Naive thymus-derived CD8-positive, alpha-beta T cell (primary cell): ENCODE measurements at places on chromosomes 7 and 10. TPM values are rescaled to one million over a fixed set of nuclear protein-coding genes. Genes with fewer than 3 reads are reported as not detected.

The SYT15 gene
- polyA plus RNA-seq: 0.08 TPM

The OPN4 gene
- polyA plus RNA-seq: not detected

The PAX2 gene
- polyA plus RNA-seq: not detected

The HOGA1 gene
- polyA plus RNA-seq: not detected

The HMX3 gene
- polyA plus RNA-seq: not detected

DNA sequence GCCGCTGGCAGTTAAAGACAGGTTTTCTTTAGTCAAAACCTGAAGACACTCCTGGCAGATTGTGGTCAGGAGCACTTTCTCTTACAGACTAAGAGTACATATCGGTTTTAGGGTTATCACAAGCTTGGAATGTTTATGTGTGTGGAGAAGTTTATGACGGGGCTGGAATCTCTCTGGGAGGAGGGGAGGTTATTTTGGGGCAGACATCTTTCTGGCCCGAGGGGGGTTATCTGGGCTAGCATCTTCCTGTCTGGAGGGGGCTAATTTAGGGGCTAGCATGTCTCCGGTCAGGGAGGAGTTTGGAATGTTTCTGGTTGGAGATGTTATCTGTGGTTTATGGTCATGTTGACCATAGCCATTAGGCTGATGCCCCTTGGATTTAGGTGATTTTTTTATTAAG is 141.2 kb upstream of the KIF5B start:
- peaks cover 2% of the 10 kb centered on the region for H3K27me3 ChIP-seq
- H3K36me3 ChIP-seq: no peaks in the 10 kb centered on the region
- no peak overlapping the region for H3K4me3 ChIP-seq
- no peak for DNase-seq
- H3K27ac ChIP-seq: no peak overlapping the region

- peaks cover 14% of the 10 kb centered on the region for H3K27me3 ChIP-seq
- no peak for DNase-seq
- no peak overlapping the region for H3K27ac ChIP-seq
- H3K36me3 ChIP-seq: no peaks in the 10 kb centered on the region
- H3K4me3 ChIP-seq: no peak overlapping the region
Measured at GRCh38 chr10:72952642-72953158, 1.9 kb downstream of the PLA2G12B start.

DNA sequence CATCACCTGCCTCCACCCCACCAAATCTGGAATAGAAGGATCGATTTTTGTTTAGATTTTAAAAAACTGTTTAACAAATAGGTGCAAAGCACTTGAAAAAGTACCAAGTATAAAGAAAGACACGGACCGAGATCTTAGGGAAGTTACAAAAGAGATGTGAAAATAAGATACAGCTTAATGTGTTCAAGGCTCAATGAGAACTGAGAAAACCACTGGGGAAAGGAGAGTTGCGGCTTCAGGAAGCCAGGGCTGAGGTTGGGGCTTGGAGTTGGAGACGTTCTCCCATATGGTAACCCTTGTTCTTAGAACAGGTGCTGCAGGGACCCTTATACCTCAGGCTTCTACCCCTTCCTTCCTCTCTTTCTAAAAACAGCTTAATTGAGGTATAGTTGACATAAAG is 140.2 kb downstream of the FANK1 start:
- no peaks in the 10 kb centered on the region for H3K36me3 ChIP-seq
- no peak for DNase-seq
- H3K27ac ChIP-seq: no peak overlapping the region
- no peak overlapping the region for H3K4me3 ChIP-seq

DNA sequence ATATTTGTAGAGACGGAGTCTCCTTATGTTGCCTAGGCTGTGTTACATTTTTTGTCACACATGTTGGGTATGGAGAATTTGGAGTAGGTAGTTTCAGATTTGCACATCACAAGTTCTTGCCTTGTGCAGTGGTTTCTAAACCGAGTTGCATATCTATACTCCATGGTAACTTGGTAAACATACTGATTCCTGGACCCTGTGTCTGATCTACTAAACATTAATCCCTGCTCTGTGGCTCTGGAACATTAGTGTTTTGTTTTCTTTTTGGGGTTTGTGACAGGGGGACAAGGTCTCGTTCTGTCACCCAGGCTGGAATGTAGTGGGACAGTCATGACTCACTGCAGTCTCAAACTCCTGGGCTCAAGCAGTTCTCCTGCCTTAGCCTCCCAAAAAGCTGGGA is 24.7 kb downstream of the AUTS2 start:
- peaks cover 42% of the 10 kb centered on the region for H3K27me3 ChIP-seq
- no peak for DNase-seq
- H3K36me3 ChIP-seq: no peaks in the 10 kb centered on the region
- no peak overlapping the region for H3K4me3 ChIP-seq

- no peaks in the 10 kb centered on the region for H3K36me3 ChIP-seq
- no peak overlapping the region for H3K4me3 ChIP-seq
- H3K27ac ChIP-seq: no peak overlapping the region
- peaks cover 3% of the 10 kb centered on the region for H3K4me1 ChIP-seq
Measured at GRCh38 chr10:73962386-73962785, 35.5 kb upstream of the VCL start.

DNA sequence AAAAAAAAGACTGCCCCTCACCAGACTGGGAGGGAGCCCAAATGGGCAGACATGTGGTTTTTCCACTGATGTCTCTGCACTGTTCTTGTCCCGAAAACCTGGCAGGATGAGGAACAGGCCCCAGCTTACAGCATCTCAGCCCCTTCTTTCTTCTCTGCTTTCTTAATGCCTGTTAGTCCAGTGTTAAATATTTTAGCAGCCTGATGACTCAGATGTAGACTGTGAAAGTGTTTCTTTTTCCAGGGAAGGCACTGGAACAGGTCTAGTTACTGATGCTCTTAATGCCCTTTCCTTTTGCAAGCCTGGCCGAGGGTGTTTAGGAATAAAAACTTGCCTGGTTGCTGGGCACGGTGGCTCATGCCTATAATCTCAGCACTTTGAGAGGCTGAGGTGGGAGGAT is 107.7 kb downstream of the TACC2 start:
- no peak for DNase-seq
- H3K27ac ChIP-seq: no peak overlapping the region
- H3K4me1 ChIP-seq: no peaks in the 10 kb centered on the region
- peaks cover 11% of the 10 kb centered on the region for H3K27me3 ChIP-seq
- H3K36me3 ChIP-seq: no peaks in the 10 kb centered on the region

- no peak for DNase-seq
- no peaks in the 10 kb centered on the region for H3K36me3 ChIP-seq
- H3K4me3 ChIP-seq: no peak overlapping the region
Measured at GRCh38 chr7:123863461-123863860, 18.5 kb downstream of the HYAL4 start.
